ENCODE measurements at places on chromosomes 12 and 14.

DNA sequence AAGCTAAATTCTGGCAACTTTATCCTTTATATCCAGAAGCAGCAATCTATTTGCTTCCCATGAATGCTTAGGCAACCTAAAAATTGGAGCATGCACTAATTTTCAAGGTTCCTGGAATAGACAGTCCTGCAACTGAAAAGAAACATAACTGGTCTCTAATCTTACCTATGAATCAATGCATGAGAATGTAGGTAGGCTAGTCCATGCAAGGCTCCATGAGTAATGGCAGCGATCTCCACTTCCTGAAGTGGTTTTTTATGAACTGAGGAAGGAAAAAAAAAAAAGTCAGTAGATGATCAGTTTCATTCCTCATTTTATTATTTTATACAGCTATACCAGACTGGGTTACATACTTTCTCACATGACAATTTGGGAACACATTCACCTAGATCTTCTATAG lies 102.0 kb downstream of the PEBP1 start:
- DNase-seq, result no peak

DNA sequence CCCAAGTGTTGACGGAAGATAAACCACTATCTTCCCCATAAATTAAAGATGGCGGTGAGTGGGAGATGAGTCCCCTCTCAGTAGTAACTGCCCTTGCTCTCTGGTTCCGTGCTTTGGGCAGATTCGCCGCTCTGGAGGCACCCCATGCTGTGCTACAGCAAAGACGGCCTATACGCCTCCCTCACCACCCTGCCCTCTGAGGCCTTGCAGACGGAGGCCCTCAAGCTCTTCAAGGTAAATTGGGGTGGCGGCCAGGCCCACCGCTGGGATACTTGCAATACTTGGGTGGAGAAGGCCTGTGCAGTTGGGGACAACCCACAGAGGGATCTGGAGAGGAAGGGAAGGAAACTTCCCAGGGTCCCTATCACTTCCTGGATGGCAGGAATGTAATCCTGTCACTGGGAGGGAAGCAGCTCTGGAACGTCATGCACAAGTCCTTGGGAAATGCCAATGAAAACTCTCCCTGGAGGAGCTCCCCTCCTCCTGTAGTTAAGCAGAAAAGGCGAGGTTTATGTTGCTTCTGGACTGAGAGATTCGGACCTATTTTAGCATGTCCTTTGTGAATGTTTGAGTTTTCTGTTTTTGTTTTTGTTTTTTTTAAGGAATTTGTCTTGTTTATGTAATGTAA lies 22.8 kb downstream of the PIGH start:
- no peak for DNase-seq

DNA sequence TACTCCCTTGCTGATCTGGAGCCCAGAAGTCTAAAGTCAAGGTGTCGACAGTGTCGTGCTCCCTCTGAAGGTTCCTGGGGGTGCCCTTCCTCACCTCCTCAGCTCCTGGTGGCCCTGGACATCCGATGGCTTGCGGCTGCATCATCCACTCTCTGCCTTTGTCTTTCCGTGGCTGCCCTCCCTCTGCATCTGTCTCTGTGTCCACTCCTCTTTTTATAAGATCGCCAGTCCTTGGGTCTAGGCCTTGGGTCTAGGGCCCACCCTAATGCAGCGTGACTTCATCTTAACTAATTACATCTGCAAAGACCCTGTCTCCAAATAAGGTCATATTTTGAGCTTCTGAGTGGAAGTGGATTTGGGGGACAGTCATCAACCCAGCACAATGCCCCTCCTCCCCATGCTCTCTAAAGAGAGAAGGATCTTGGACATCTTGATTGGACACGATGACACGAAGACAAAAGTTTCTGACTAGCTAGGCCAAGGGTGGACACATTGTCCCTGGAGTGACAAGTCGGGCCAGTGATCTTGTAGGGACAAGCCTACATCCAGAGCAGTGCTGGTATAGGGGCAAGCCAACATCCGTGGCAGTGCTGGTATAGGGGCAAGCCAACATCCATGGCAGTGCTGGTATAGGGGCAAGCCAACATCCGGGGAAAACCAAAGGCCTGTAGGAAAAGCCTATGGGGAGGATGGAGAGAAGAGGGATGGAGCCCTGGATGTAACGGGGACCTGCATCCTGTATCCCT lies 93.9 kb upstream of the DIO3 start:
- DNase-seq, result no peak

DNA sequence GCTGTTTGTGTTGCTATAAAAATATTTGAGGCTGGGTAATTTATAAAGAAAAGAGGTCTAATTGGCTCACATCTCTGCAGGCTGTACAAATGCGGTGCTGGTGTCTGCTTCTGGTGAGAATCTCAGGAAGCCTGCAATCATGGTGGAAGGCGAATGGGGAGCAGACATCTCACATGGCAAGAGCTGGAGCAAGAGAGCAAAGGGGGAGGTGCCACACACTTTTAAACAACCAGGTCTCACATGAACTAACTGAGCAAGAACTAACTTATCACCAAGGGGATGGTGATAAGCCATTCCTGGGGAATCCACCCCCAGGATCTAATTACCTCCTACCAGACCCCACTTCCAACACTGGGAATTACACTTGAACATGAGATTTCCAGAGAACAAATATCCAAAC lies 300.7 kb upstream of the MDGA2 start:
- no peak for DNase-seq

DNA sequence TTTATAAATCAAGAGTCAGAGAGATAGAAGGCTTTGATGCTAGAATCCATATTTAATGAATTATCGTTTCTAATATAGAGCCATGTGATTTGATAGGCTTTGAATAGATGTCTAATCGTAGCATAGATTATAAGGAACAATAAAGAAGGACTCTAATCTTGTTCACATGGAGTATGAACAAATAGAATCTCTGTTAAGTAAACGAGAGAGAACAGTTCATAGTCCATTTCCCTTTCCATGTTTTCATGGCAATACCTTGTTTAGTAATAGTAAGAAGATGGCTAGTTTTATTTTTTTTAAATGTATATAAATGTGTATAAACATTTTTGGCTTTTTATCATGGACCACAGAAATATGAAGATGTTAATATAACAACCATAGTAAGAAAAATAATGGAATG lies 32.3 kb upstream of the RAD51AP1 start:
- DNase-seq, result no peak

- no peak for DNase-seq
Measured at GRCh38 chr14:39547845-39548244, 115.6 kb upstream of the FBXO33 start.

DNA sequence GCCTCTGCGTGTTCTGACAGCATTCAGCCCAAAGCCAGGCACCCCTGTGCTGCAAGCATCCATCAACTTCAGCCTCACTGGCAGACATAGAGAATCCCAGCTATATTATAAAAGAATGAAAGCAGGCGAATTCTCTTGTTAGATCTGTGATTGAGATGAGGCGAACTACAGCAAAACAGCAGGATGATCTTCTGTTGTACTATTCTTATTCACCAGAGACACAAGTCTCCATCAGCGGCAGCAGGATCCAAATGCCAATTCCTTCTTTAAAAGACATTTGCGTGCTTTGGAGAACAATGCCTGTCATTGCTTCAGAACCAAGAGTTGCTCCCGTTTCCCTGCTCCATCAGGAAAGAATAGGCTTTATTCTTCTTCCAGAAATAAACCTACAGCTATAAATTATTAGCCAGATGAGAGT lies 188.9 kb downstream of the SLC41A2 start:
- no peak for DNase-seq

DNA sequence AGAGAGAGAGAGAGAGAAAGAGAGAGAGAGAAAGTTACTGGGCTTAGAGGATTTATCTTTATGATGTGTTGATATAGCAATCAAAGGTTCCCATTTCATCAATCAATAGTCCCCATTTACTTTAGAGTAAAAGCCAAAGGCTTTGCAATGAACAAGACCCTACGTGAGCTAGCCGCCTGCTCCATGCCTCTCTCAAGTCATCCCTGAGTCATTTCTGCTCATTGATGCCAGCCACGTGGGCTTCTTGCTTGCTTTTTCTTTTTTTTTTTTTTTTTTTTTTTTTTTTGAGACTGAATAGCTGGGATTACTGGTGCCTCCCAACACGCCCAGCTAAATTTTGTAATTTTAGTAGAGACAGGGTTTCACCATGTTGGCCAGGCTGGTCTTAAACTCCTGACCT lies 70.9 kb downstream of the GPR135 start:
- DNase-seq, result no peak

DNA sequence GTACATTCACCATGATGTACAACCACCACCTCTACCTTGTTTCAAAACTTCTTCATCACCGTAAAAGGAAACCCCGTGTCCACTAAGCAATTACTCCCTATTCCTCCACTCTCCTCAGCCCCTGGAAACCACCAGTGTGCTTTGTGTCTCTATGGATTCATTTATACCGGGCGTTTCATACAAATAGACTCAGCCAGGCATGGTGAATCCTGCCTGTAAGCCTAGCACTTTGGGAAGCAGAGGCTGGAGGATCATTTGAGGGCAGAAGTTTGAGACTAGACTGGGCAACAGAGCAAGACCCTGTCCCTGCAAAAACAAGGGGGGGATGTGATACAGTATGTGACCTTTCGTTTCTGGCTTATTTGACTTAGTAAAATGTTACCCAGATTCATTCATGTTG lies 21.2 kb upstream of the RNF34 start:
- DNase-seq, result no peak

Data from G401 (cell line).